ENCODE measurements at places on chromosomes 16 and 17. TPM values are rescaled to one million over a fixed set of nuclear protein-coding genes. Genes with fewer than 3 reads are reported as not detected.
A peak's percentile ranks its signal among the peaks of the same experiment; 100 is the strongest.

- no peak for DNase-seq
Observed at GRCh38 chr17:78351449-78352006, 8.3 kb downstream of the SOCS3 start.

DNA sequence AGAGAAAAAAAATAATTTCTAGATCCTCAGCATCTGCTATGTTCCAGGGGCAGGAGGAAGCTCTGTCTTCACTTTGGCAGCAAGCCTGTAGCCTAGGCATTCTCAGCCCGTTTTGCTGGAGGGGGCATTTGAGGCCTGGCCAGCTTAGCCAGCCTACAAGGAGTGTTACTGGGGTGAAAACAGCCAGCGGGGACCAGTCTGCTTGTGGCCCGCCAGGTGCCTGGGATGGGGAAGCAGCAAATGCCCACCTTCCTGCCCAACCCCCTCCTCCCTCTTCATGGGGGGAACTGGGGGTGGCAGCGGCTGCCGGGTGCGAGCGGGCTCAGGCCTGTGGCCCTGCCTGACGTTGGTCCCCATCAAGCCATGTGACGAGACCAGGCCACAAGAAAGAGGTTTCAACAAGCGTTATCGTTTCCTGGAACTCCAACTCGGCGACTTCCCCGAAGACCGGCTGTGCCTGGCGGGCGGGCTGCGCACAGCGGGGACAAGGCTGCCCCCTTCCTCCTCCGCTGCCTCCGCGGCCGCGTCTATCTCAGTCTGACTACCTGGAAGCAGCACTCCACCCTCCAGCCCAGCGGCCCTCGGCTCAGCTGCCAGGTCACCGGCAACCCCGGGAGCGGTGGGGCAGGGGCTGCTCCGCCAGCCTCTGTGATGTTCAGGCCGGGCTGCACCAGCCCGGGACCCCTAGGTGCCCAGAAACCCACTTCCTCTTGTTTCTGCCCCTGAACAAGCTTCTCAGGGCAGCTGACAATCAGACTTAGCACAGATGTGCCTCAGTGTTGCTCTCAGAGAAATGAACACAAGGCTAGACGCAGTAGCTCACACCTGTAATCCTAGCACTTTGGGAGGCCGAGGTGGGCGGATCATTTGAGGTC is 22.9 kb downstream of the SOCS1 start:
- DNase-seq = no peak

DNA sequence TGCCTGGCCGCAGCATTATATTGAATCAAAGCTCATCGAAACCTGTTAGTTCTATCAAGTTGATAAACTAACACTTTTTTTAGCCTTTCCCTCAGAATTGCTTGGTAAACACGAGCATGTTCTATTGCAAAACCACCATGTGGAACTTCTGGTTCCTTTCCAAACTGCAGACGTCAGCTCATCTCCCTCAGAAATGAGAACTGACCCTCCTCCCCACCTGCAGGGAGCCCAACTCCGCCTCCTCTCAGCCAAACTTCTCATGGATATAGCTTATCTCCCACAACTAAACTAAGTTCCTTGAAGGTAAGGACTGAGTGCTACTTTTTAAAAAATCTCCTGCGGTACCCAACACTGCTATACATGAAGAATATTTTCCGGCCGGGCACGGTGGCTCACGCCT is 6.7 kb downstream of the SHMT1 start:
- no peak for DNase-seq

- peak; percentile 86 for DNase-seq
Observed at GRCh38 chr16:72787514-72788268, 260.2 kb downstream of the ZFHX3 start.

- peak; percentile 73 for DNase-seq
Observed at GRCh38 chr16:60060731-60061130, 1326.6 kb upstream of the GOT2 start.

DNA sequence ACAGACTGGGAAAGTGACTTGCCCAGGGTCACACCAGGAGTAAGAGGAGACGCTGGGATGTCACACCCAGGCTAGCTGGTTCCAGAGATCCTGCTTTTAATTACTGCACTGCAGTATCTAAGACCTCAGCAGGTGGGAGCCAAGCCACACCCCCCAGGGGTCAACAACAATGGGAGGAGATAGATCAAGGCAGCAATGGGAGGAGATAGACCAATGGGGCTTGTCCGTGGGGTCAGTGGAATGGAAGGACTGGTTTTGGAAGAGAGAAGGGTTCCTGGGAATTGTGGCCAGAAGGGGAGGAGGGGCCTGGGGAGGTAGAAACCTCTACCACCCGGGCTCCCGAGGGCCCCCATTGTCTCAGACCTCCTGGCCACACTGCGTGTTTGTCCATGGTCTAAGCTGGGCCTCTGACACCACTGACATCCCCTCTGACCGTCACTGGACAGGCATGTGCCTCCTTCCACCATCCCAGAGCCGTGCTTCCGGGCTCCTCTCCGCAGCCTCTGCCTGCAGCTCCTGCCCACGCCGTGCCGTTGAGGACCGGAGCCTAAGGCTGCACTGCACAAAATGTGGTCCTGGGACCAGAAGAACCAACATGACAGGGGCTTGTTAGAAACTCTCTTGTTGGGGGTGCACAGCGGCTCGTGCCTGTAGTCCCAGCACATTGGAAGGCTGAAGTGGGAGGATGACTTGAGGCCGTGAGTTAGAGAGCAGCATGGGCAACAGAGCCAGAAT is 69.8 kb upstream of the RPH3AL start:
- DNase-seq = no peak

SCARF1 gene
- total RNA-seq = 93.7 TPM

CPNE7 gene
- 1.5 TPM for total RNA-seq

KRTAP4-9 gene
- total RNA-seq = not detected

DDX52 gene
- total RNA-seq = 48.4 TPM
